Head of caudate nucleus (tissue), 42 donors: ENCODE measurements at places on chromosomes 3 and 15.

GRCh38 chr3:48592519-48593087 is 2.5 kb downstream of the COL7A1 start:
- no peak for DNase-seq

GRCh38 chr3:135444058-135444457 is 521.5 kb upstream of the PPP2R3A start:
- no peak for DNase-seq

DNA sequence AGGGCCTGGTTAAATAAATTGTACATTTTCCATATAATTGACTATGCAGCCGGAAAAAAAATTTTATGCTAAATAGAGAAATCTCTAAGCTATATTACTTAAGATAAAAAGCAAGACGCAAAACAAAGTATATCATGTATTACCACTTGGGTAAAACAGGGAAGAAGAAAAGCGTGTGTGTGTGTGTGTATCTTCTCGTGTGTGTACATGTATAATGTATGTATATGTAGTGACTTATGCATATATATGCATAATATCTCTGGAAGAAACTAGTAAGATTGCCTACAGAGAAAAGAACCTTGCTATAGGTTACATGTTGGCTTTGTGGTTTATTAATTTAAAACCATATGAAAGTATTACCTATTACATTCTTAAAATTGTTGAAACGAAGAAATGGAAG is 19.0 kb downstream of the KNL1 start:
- DNase-seq, result no peak

DNA sequence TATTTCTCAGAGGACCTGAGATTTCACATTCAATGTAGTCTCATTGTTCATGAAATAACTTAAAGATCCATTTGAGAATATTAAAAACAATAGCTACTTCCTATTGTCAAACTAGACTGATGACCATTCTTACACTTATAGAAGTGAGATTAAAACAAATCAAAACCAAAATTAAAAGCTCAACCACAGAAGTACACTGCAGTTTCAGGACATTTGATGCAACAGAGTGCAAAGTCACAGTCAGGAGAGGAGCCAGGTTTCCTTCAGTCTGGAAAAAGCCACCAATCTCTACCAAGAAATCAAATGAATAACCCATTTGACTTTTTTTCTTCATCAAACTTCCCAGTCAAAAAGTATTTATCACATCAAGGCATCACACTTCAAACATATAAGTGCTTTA is 5.5 kb downstream of the CCPG1 start:
- DNase-seq, result no peak

GRCh38 chr15:74489518-74490338 is 28.8 kb upstream of the UBL7 start:
- DNase-seq, result peak; percentile 50

- no peak for DNase-seq
Observed at GRCh38 chr3:149783576-149783975, 8.8 kb downstream of the ANKUB1 start.

- DNase-seq, result no peak
Observed at GRCh38 chr3:148861277-148861869, 3.7 kb upstream of the CPA3 start.

DNA sequence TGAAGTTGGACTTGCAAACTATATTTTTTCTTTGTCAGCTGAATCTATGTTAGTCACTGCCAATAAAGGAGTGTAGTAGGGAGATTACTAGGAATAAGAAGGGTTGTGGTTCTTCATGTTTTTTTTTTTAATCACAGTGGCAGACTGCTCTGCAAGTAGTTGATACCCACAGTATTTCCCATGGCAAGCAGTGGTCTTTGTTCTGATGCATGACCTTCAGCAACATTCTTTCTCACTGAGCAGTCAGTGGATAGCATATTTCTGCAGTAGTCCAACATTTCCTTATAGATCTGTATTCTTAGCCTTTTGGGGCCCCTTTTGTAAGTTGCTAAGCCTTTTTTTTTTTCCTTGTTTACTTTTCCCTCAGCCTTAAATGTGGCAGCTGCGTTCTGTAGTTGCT is 151.1 kb downstream of the DOCK3 start:
- DNase-seq, result no peak

GRCh38 chr15:60081976-60082375 is 77.9 kb downstream of the FOXB1 start:
- DNase-seq, result no peak

DNA sequence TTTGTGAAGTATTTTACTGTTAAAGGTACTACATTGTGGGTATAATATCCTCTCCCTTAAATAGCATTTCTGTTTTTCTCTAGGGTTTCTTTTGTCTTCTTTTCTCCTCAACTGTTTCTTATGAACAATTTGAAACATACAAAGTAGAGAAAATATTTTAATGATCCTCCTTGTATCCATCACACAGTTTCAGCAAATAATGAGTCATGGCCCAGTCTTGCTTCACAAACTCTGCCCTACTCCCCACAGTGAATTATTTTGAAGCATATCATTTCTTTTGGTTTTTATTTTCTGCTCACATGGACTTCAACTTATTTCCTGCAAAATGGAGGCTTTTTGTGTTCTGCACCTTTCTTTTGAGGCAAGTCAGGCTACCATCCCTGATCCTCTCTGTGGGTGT is 6.1 kb upstream of the SCAANT1 start:
- no peak for DNase-seq

- no peak for DNase-seq
Observed at GRCh38 chr15:47791161-47791560, 73.9 kb downstream of the SEMA6D start.

DNA sequence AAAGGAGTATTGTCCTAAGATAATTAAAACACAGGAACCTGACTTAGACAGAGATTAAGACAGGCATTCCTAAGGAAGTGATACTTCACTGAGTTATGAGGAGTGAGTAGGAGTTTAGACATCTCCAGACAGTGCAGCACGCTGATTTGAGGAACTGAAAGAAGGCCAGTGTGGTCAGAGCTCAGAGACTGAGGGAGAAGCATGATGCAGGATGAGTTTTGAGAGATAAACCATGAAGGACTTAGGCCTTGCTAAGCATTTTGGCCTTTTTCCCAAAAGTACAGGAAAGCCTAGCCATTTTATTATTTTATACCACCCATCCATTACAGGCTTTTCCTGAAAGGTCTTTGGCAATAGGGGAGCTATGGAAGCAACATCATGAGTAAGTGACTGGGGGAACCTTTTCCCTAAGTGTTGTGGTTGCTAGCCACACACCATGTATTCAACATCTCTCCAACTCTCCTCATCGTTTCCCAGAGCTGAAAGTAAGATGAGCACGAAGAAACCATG is 375.6 kb upstream of the TPRG1 start:
- DNase-seq, result peak; percentile 25

DNA sequence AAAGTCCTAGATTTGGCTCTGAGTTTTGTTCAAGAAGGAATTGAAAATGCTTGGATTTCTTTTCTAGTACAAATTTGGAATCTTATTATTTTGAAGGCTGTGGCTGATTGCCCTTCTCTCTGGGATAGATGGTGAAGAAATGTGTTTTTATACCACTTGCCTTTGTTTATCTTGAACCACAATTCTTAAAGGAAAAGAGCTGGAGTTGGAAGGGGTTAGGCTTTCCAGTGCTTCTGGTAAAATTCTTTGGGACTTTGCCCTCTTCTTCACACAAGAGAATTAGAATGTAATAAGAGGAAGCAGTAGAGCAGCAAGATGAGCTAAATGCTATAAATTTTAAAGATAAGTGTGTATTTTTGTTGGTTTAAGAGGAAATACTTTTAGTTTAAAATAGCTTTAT is 65.8 kb downstream of the COL6A5 start:
- no peak for DNase-seq

GRCh38 chr3:37526511-37526910 is 335.2 kb upstream of the CTDSPL start:
- peak; percentile 55 for DNase-seq

DNA sequence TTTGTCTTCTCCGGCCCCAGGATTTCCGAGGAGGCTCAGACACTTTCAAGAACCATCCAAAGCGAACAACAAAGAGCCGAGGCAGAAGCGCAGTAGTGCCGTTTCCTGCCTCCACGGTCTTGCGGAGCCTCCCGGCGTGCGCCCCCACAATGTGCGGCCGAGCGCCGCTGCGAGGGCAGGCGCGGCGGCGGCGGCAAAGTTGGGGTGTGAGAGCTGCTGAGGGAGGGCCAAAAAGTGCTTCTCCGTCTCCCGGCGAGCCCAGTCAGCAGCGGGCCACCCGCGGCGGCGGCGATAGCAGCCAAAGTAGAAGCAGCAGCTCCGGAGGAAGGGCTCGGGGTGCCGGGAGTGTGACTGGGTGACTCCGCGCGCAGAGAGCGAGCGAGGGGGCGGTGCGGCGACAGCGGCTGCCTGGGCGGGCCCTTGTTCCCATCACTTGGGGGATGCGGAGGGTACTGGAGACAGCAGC is 749.1 kb downstream of the ROBO1 start:
- peak; percentile 83 for DNase-seq

DNA sequence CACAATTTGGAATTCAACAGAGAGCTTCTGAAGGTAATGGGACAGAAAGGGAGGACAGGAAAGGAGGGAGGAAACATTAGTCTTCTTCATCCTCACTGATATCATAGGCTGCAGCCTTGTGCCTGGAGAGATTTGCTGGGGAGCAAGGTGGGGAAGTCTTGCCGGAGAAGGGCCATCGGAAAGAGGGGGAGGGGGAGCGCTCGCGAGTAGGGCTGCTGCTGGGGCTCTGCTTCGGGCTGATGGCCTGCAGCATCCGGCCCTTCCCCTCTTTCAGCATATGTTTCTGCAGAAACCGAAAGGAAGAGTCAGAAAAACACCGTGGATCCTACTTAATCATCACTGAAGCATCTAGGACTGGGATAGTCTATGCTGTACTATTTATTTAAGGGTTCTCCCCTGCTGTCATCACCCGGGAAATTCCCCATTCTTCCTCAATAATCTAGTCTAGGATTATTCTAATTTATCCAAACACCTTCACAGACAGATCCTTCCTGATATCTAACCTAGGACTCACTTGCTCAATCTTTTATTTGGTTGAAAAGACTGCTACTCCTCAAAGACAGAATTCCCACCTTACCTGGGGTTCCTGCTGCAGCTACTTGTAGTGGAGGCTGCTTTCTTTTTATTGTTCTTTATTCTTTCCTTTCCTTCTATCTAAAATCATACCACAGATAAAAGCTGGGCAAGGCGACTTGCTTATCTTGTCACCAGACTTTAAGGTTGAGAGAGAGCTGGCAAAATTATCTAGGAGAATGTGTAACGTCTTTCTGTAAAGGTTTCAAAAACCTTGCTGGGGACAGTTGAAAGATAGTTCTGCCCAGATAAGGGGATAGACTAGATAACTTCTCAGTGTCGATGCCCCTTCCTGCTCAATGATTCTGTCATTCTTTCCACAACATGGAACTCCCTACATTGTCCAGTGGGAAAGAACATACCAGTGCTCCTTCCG is 22.6 kb downstream of the SLC51A start:
- DNase-seq, result no peak

DNA sequence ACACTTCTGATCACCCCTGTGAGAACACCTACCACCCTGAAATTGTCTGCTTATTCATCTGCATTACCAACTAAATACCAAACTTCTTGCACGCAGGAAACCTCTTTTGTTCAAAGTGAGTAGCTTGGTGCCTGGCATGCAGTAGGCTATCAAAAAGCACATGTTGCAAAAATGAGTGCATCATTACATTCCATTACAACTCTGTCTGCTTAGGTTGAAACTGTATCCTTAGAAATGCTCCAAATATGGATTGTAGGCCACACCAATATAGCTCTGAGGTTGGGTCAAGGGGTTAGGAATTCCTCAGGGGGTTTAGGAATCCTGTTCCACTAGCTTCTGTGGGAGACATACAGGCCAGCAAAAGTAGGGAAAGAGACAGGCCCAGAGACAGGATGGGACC is 107.2 kb downstream of the THRB start:
- DNase-seq, result no peak

- no peak for DNase-seq
Observed at GRCh38 chr15:26848498-26848897, 18.4 kb upstream of the GABRA5 start.

- DNase-seq, result no peak
Observed at GRCh38 chr15:31197497-31198414, 96.2 kb upstream of the TRPM1 start.

DNA sequence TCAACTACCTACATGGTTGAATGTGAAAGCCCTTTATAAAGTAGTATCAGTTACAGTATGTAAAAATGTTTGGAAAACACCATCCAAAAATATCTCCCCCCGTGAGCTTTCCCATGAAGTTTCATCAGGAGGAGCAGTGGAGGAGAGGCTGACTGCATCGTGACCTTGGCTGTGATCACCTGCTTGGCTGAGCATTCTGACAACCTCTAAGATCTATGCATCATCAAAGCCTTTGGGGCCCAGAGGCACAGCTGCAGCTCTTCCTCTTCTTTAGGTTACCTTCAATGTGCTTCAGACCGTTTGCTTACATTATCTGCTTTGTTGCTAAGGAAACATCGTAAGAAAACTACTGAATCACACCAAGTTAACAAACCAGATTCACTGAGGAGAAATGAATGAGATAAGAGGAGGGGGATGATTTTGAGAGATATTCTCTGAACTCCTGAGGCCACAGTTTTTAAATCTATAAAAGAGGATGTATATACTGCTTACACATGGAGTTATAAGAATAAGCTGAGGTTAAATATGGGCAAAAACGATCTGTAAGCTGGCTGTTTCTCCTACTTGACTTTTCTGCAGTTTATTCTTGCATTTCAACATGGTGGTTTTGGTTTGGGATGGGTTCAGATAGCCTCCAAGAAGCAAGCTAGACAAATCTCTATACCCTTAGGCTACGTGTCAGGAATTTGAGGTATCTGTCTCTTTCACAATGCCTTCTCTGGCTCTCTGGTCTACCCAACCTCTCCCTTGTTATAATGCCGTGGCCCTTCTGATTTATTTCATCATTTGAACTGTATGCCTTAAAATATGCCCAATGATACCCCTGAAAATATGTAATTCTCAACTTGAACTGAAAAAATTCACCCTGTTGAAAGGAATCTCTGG is 4.0 kb downstream of the GCSAM start:
- DNase-seq, result no peak

- no peak for DNase-seq
Observed at GRCh38 chr15:37038716-37039106, 61.6 kb downstream of the MEIS2 start.

GRCh38 chr3:108297647-108298046 is 1.3 kb downstream of the HHLA2 start:
- no peak for DNase-seq

GRCh38 chr15:52106641-52107040 is 5.9 kb downstream of the BCL2L10 start:
- DNase-seq, result no peak

- no peak for DNase-seq
Observed at GRCh38 chr15:59165726-59166125, 40.9 kb upstream of the LDHAL6B start.

DNA sequence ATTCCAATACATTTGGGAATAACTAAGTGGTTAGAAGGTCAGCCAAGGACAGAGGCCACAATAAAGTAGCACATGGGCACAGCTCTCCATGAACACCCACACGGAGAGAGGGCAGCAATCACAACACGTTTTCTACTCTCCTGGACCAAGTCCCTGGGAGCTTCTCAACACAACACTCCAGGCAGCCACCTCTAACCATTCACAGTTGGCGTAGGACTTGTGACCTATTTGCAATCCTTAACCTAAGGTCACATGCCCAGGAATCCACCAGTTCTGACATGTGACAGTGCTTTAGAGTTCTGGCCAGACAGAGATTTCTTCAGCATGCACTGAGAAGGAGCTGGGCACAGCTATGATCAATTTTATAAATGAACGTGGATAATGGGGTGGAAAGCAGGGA is 280.8 kb downstream of the SHQ1 start:
- no peak for DNase-seq

GRCh38 chr3:98554580-98554979 is 22.8 kb downstream of the GPR15 start:
- DNase-seq, result no peak

- no peak for DNase-seq
Observed at GRCh38 chr15:63815796-63816533, 17.8 kb downstream of the HERC1 start.
